Upper lobe of left lung (tissue), 6 donors: ENCODE measurements at places on chromosomes 2 and 18. TPM values are rescaled to one million over a fixed set of nuclear protein-coding genes. Genes with fewer than 3 reads are reported as not detected.

DNA sequence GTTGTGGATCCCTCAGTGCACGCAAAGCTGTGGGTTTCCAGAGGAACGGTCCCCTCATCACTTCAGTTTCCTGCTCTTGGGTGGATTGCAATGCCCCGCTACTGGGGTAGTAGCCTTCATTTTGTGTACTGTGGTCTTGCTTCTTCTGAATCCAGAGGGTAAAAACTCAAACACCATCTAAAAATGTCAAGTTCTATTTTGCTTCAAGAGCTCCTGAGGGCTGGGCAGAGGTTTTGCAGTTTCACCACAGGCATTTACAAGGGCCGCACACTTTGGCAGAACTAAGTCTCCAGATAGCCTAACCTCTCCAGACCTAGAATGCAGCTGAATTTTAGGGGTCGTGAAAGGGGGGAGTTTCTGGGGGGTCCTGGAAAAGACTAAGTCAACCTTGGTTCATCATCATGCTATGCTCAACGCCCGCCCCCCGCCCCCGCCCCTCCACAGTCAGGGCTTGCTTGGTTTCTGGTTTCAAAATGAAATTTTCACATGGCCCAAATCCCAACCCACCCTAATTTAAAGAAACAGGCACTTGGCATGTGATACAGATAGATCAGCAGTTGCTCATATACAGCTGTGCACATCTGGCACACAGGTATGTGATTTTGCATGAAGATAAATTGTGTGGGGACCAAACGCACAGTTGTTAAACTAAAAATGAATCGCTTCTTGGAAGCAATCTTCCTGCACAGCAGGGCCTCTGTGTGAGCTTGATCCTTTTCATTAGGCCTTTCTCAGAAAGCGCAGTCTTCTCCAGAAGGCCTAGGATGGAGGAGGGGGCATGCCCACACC is 329.6 kb downstream of the OSR1 start:
- no peak for DNase-seq

DNA sequence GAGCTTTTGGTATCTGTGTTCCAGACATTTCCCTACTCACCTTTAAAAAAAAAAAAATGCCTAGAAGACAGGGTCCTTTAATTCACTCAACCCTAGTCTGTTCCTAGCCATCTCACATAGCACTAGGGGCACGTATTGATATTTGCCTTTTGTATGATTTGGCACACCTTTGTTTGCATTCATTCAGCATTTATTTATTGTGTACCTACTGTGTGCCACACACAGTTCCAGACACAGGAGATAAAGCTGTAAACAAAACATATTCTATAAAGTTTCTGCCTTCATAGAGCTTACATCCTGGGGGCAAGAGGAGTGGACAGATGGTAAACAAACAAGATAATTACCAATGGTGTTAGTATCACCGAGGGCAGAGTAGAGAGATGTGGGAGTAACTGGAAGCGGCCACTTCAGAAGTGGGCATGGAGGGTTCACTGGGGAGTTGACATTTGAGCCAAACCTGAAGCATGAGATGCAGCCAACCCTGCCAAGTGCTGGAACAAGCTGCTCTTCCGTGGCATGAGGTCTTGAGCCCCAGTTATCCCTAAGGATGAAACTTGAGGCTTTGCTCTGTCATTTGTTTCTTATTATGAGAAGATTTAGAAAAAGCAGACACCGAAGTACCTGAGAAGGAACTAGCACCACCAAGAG is 18.2 kb downstream of the MAPRE2 start:
- DNase-seq: no peak

- no peak for DNase-seq
These were observed 31.0 kb upstream of the GMPPA start for GRCh38 chr2:219467736-219468075.

- DNase-seq: no peak
These were observed 350.5 kb downstream of the LPIN1 start for GRCh38 chr2:12096788-12097449.

GRCh38 chr2:183031911-183032794 is 6.1 kb downstream of the NCKAP1 start:
- DNase-seq: no peak

Gene BMP10
- not detected for total RNA-seq

Gene OSR1
- 4.1 TPM for total RNA-seq
